ENCODE measurements at places on chromosomes 7 and 10.

GRCh38 chr7:142298009-142298408, 40.2 kb upstream of the PRSS58 start:
- DNase-seq = peak; percentile 67

GRCh38 chr10:71814922-71815411, 36.1 kb downstream of the PSAP start:
- DNase-seq = no peak

GRCh38 chr10:101969412-101969922, 86.5 kb downstream of the ARMH3 start:
- no peak for DNase-seq

DNA sequence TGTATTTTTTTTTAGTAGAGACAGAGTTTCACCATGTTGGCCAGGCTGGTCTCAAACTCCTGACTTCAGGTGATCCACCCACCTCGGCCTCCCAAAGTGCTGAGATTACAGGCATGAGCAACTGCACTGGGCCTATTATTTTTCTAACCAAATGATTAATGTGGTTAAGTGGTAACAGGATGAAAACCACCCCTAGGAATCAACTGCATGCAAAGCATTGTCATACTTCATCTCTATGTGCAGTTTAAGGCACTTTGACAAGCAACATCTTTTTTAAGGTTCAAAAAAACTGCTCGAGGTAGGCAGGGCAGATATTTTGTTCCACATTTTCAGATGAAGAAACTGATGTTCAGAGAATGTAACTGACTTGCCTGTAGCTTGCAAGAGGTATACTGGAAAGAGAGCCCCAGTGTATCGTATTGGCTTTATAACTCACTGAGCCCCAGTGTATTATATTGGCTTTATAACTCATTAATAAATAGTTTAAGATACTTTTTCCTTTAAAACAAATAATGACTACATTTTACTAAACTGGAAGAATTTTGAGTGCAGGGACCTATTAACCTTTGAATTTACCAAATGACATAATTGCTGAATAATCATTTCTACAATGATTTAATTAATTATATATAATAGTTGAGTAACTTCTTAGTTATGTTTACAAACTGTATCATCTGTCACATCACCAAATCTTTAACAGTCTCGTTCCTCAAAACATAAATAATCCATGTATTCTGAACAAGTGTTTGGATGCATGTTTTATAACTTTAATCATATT, 38.1 kb downstream of the RTKN2 start:
- no peak for DNase-seq

DNA sequence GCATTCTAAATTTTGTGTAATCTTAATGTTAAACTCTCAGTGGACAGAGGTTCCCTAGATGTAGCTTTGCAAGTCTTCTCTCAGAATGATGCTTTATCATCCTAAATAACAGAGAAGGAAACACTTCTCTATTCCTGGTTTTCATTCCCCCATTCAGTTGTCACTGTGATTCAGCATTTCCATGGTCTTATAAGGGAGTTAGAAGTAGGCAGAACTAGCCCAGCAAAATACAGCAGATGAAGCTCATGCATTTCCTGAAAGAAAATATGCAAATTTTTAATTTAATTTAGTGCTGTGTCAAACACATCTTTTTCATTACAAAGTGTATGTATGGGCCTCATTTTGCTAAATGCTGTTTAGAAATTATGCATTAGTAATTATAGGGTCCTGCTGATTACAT, 70.1 kb downstream of the ITPRID1 start:
- DNase-seq = no peak

DNA sequence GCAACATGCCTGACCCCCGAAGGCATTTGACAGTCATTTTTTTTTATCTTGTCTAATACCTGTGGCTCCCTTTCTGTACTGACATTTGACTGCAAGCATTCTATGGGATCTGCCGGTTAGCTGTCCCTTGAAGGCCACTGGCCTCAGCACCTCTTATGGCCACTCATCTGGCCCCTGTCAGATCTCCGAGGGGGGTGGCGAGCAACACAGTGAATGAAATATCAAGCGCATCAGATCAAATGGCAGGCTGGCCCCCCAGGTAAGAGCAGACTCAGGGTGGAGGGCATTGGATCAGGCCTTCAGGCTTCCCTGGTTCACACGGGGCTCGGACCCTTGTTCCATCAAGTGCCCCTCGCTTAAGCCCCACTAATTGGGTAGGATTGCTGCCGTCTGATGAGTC, 199.6 kb upstream of the MKI67 start:
- no peak for DNase-seq

DNA sequence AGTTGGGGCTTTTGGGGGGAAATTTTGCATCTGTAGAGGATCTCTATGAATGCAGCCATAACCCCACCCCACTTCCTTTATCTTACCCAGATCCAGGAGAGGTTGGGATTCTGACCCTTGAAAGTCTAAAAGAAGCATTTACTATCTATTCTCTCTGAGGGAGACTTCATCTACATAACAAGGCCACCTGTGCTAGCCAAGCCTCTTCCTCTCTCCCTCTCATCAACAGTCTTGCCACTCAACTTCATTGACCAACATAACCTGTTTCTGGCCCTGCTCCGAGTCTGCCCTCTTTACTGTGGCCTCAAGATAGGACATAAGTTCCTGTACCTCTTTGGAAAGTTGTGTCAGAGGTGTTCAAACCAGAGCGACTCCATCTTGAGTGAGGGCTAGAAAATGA, 19.4 kb downstream of the TUBAL3 start:
- DNase-seq = peak; percentile 21

DNA sequence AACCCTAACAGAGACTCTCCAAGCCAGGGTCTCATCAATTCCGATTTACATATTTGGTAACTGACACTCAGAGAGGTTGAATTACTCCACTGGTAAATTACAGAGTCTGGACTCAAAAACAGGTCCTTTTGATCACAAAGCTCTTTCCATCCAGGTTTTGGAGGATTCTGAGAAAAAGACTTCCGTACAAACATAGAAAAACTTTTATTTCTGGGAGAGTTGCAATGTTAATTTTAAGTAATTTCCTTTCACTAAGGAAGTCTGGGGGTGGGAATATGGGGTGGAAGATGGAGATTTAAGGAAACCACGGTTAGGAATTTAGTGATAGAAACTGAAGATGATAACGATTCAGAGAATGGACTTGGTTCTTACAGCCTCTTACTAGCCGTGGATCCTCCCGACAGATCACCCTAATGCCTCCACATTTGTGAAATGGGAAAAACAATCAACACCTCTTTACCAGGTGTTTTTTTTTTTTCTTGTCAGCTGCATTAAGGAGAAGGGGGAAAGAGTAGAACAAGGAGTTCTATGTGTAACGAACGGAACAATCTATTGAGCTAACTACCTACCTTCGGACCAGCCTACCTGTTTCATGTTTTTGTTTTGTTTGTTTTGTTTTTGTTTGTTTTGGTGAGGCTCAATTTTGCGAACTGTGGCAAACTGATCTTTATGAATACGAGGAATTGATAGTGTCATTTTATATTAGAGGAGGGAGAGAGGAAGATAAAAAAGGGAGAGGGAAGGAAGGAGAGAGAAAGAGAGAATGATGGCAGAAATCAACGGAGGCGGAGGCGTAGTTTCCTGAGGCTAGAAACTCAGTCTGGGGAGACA, 1.7 kb upstream of the RBM20 start:
- DNase-seq = no peak

DNA sequence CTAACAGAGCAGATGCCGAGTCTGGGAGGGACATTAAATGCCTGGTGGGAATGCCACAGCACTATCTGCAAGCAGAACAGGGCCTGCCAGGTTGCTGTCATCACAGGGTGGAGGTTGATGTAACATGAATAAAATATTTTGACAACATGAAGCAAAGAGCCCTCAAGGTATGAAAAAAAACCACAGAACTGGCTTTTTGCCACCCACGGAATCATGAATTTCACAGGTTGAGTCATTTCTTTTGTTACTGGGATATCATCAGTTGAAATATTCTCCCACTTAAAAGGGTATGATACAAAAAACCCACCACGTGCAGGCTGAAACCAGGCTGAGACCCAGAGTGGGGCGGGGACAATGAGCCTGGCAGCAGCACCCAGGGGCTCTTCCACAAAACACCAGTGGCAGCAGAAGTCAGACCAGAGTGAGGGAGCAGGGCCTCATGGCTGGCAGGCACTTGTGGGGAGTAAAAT, 220.1 kb downstream of the TNS3 start:
- peak; percentile 36 for DNase-seq

- DNase-seq = no peak
These were observed 1240.4 kb downstream of the GATA3 start for GRCh38 chr10:9294865-9295264.

GRCh38 chr7:133139350-133139749, 57.5 kb upstream of the CHCHD3 start:
- DNase-seq = peak; percentile 40

DNA sequence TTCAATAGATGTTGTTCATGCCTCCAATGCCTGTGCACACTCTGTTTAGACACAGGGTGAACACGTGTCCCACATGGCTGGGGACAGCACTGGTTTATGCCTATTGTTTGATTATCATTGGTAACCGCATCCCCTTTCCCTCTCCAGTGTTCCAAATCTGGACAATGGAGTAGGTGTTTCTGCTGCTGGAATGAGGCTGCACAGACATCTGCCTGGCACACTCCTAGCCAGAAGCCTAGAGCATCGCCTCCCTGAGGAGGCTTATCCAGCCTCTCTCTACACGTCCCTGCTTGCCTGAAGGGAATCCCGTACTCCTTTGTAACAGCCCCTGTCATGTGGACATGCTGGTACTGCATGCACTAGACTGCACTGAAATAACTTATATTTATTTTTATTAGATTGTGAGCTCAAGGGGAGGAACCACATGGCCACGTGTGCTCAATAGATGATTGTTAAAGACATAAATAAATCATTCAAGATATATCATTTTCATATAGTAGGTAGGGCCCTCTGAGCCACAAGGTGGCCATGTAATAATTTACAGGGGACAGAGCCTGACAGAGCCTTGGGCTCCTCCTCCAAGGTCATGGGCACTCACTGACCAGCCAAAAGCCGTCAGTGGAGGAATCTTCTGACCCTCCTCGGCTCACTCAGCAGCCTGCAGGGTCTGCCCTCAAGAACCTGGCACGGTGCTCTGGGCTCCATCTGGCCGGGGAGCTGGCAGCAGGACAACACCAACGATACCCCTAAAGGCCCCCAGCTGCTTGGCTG, 310.9 kb upstream of the ZNF32 start:
- DNase-seq = no peak

DNA sequence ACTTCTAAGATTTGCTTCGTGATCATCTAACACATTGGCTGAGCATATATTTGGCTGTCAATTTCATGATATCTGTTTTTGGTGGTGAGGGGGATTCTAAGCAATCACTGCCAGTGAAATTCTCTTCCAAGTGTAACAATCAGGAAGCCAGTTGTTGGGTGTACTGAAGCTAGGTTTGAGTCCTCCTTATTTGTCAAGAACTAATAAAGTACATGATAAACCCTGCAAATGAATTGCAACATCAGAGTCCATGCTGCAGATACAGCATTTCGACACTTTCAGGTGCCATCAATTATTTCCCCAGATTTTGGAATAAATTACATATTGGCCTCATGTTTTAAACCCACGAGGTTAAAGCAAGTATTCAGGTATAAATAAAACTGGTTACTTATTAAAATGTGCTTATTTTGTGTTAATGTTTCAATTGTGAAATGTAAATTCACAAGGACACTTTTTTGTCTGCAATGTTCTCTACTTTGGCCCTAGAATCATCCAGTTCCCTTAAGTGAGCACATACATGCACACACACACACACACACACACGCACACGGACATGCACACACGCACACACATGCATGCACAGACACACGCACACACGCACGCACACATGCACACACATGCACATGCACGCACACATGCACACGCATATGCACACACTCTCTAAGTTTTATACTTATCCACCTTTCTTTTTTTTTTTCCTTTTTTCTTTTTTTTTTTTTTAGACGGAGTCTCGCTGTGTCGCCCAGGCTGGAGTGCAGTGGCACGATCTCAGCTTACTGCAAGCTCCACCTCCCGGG, 510.2 kb upstream of the KLF6 start:
- DNase-seq = no peak

- no peak for DNase-seq
These were observed 40.4 kb upstream of the COBL start for GRCh38 chr7:51356849-51357516.

DNA sequence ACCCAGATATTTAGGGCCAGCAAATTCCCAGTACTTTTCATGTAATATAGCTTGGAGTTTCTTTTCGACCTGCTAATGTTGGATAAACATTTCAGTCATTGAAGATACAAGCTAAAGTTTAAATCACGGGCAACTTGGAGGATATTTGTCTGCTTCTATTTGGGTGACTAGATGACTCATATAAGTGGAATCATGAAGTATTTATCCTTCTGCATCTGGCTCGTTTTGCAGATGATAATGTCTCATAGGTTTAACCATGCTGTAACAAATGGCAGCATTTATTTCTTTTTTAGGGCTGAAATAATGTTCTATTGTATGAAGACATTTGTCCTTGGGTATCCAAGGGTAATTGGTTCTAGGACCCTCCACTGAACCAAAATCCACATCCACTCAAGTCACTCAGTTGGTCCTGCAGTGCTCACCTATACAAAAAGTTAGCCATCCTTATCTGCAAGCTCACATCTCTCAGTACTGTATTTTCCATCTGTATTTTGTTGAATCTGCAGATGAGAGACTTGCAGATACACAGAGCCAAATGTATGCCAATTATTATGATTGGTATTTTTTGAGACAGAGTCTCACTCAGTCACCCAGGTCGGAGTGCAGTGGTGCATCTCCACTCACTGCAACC, 187.2 kb upstream of the CSTF2T start:
- DNase-seq = no peak

DNA sequence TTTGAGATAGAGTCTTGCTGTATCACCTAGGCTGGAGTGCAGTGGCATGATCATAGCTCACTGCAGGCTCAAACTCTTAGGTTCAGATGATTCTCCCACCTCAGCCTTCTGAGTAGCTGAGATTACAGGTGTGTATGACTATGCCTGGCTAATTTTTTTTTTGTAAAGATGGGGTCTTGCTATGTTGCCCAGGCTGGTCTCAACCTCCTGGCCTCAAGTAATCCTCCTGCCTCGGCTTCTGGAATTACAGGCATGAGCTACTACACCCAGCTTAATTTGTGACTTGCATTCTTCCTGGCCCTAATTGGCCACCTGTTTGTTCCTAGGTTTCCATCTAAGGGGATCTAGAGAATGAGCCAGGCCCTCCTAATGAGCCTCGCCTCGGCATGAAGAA, 9.3 kb downstream of the ARHGAP22 start:
- no peak for DNase-seq

DNA sequence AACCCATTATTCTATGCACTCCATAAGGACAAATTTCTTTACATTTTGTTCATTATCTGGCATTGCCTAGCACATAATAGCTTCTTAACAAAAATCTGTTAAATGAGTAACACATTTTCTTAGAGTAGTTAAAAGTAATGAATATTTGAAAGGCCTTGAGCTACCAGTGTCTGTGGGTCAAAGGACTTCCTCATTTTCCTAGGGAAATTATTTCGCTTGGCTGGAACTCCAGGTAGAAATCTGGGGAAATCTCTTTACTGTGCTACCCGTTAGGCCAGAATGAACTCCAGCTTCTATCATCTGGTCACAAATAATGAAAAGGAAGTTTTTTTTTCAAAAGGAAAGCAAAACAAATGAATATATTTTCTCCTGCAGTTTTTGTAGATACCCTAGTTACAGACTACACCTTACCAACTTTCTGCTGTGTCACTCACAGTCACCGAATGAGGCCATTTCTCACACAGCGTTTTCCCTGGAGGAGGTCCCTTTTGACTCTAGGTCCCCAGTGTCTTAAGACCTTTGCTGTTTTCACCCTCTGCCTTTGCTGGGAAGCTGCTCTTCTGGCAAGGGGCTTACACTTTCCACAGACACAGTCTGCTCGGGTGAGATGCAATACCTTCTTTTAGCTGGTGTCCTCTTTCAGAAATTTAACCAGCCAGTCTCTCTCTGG, 1.6 kb downstream of the SAMD9L start:
- no peak for DNase-seq

GRCh38 chr10:113179265-113179664, 229.2 kb downstream of the TCF7L2 start:
- DNase-seq = peak; percentile 33

Measured in trophoblast cell (in vitro differentiated cells and primary cell).